ENCODE measurements at places on chromosomes 13 and 19.

GRCh38 chr13:73216381-73216831 lies 157.6 kb downstream of the KLF5 start:
- no peak for DNase-seq

- DNase-seq = peak; percentile 32
Observed at GRCh38 chr19:33819880-33820781, 23.5 kb downstream of the KCTD15 start.

DNA sequence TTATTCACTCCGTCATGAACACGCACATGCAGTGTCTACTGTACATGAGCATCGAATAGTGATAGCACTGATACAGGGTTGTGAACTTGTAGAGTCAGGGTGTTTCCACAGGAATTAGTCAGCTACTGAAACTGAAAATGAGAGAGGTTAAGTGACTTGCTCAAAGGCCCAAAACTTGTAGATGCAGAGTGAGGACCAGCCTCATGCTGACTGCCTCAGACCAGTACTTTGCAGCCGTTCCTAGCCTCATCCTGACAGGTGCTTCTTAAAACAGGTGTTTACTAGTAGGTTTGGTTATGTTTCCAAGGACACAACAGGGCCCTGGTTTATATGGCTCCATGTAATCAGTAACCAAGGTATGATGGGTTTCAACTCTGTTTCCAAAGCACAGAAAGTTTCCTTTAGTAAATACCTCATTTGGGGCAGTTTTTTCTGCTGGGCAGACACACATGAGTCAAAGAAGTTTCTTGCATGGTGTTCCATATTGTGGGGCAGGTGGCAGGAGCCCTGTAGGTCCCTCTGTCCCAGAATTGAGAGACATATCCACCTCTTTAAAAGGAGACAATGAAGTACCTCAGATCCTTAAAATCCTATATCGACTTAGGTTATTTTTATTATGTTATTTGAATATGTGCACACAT lies 16.0 kb downstream of the FGF9 start:
- DNase-seq = peak; percentile 83

DNA sequence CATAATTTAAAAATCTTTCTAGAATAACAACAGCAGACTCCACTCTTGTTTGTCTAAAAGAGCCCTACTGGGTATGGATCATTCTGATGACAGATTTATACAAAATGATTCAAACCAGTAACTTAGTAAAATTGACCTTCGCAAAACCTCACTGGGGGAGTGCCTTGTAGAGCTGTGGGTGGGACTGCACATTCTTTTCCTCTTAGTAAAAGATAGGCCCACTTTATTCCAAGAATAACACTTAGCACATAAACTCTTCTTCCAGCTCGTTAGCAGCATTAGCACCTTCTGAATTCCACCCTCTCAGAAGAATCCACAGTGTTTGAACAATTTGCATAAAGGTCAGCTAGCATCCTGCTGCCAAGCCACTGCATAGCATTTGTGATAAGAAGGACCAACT lies 106.8 kb downstream of the STOML3 start:
- no peak for DNase-seq

- DNase-seq = no peak
Observed at GRCh38 chr13:110685305-110686020, 20.5 kb downstream of the CARS2 start.

All from MM.1S (cell line).